RKO (cell line): ENCODE measurements at places on chromosomes 1 and 21.
A peak's percentile ranks its signal among the peaks of the same experiment; 100 is the strongest.

DNA sequence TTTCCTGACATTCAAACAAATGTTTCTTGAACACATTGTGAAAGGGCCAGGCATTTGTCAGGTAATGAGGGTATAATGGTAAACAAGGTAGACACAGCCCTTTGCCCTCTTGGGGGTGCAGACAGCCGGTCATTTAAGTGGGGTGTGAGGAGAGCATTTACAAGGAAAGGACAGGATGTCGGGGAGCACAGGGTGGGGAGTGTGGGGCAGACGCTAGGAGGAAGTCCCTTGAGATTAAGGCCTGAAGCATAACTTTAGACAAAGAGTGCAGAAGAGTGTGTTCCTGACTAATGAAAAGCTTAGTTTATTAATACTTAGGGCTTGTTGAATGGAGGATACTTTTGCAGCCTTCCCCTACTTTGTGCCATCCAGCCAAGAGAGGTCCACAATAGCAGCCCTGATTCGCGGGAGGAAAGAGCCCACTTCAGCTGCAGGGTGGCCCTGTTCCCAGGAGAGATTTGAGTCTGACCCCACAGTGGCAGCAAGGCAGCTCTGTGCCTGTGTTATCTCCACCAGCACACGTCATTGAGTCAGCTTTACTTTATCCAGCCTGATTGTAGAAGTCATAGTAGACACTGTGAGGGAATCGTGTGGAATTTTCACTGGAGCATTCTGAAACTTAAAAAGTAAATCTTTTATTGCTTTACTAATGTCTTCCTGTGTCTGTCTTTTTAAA, 35.1 kb downstream of the MPZL1 start:
- DNase-seq = no peak

DNA sequence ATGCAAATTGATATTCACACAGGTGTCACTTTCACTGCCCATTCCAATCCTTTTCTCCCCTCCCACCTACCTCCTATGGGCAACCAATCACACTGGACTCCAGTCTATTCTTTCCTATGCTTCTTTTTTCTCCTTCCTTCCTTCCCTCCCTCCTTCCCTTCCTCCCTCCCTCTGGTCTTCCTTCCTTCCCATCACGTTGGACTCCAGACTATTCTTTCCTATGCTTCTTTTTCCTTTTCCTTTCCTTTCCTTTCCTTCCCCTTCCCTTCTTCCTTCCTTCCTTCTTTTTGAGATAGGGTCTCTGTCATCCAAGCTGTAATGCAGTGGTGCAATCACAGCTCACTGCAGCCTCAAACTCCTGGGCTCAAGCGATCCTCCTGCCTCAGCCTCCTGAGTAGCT, 64.6 kb downstream of the GNG4 start:
- no peak for DNase-seq

- DNase-seq = no peak
These were observed 152.6 kb downstream of the ETS2 start for GRCh38 chr21:38958323-38958705.

DNA sequence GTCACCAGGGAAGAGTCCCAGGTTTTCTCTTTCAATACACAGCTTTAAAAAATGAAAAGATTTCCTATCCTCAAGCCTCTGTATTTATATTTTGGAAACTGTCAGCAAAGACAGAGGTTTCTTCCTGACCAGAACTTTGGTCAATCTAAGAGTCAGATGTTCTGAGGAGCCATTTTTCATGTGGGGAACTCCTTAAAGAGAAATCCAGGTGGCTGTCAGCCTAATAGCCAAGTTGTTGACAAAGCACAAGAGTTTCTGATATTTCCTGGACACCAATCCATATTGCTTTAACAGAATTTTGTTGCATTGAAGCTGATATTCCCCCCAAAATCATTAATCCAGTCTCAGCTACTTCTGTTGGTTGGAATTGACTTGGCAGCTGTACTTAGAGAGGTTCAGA, 318.6 kb upstream of the NFIA start:
- DNase-seq = no peak

DNA sequence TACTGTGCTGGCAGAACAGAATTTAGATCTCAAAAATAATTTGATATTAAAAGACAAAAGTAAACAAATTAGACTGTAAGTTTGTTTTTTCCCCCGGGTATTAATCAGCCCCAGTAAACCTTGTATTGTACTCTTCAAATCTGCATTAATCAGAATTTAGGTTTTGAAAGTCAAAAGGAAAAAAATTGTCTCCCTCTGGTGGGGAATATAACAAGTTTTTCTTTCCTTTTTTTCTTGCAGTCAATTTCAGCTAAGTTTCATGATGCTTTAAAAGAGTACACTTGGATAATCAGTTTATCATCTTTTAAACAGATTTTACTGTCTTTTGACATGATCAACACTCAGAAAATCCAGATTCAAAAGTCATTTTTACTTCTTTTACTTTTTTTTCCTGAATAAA, 134.5 kb upstream of the PKN2 start:
- peak; percentile 19 for DNase-seq

DNA sequence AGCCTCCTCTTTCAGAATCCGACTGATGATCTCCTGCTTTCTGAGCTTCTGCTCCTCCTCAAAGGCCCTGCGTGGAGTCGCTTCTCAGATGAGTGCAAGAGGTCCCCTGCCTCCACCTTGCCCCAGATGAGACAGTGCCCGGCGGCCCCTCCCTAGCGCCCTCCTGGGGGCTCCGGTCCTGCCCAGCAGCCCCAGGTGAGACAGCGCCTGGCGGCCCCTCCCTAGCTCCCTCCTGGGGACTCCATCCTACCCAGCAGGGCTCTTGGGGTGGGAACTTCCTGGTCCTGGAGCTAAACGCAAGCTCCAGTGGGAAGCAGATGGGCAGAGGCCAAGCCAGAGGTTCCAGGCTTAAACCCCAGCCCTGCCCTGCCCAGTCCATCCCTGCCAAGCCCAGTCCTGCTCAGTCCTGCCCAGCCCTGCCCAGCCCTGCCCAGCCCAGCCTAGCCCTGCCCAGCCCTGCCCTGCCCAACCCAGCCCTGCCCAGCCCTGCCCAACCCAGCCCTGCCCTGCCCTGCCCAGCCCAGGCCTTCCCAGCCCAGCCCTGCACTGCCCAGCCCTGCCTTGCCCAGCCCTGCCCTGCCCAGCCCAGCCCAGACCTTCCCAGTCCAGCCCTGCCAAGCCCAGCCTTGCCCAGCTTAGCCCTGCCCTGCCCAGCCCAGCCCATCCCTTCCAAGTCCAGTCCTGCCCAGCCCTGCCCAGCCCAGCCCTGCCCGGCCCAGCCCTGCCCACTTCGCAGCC, 34.6 kb downstream of the CFAP74 start:
- DNase-seq = no peak

- DNase-seq = no peak
These were observed 4.8 kb downstream of the DIPK1A start for GRCh38 chr1:92956254-92957029.

DNA sequence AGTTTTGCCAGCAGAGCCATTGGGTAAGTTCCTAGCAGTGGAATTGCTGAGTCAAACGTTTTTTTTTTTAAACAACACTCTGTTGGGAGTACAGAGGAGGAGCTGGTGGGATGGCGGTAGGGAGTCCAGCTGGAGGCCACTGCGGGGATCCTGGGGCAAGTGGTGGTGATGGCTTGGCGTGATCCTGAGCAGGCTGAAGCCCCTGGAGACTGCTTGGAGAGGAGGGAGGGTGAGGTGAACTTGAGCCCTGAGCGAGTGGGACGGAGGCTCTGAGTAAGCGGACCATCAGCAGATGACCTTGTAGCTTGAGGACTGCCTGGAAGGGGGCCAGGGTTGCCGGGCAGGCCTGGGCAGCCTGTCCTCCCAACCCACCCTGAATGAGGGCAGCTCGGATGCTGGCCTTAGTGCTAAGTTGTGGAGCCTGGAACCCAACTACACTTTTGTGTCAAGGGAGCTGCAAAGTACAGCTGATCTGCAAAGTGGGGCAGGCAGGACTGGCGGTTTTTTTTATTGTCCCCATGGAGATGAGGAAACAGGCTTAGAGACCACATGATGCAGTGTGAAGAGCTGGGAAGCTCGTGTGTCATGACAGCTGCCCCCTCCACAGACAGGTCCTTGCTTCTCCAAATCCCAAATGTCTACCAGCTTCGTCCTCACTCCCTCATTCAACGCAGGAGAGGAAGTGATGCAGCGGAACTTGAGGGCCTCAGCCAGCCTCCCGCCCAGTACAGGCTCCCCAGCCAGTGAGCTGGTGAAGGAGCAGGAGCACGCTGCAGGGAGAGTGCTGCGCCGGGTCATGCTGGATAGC, 20.2 kb downstream of the MRPL37 start:
- no peak for DNase-seq

DNA sequence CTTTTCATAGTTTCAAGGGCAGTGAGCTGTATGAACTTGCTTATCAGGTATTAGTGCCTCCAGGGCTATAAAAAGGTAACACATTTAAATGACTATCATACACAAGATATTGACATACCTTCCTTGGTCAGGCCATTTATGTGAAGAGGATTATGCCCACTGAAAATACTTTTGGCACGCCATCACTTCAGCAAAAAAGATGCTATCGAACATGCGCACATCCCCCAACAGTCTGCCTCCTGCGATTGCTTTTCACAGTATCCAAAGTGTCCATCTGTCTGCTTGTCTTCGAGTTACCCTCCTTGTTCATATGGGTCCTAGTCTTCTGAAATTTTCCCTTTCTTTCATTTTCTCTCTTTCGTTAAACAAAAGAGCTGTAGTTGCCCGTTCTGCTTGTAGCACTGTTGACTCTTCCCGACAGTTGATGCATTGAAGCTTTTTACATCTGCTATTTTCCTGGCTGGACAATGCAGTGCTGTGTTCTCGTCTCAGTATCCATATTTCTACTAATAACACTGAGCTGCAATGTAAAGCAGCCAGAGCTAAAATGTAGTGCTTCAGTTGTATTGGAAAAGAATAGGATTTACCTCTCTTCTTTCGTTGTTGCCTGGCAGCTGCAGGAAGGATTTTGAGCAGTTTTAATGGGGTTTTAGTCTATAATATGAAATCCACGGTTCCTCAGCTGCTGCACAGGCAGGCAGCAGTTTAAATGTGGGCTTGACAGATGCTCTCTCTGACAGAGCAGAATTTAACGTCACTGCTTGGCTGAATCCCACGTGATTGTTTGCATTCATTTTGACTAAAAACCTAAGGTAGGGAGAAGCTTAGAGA, at the start of gene B3GALT2:
Gene B3GALT2 (minus strand): TSS at position 713 of the 831 bp plus-strand sequence. CDS start 5,051 bp downstream, outside the sequence.
- DNase-seq = no peak

DNA sequence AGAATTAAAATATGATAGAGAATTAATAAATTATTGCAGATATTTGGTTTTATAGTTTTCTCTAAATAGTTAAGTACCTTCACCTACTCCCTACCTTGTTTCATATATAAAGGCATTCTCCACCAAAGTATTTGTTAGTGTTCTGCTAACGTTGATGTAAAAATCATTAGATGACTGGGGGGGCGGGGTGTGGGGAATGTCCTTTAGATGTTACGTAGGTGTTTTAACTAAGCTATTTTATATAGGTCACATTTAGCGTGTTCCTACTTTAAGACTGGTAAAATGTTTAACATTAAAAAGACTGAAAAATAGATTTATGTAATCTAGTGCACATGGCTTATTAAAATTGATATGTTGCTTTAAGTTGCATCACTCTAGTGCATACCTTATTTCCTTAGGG, 48.6 kb downstream of the PTPRC start:
- DNase-seq = no peak

- DNase-seq = no peak
These were observed 70.7 kb upstream of the CXADR start for GRCh38 chr21:17442165-17442564.

GRCh38 chr1:87224201-87224600, 104.5 kb upstream of the LMO4 start:
- peak; percentile 97 for DNase-seq

- DNase-seq = no peak
These were observed 410.4 kb downstream of the DUSP10 start for GRCh38 chr1:221331273-221332183.

DNA sequence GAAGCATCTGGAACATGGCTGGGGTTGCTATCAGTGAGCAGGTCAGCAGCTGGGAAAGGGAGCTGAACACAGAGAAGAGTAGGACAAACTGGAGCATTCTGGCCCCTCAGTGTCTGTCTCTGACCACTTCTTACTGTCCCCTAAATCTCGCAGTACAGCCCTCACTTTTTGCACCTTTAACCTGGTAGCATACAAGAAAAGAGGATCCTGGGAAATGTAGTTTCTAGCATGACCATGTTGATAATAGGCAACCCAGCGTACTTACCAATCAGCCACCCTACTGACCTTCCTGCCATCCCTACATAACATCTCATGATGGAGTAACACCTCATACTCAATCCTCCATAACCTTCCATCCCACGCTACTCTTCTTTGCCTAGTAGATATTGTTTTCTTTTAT, 99.1 kb upstream of the RAVER2 start:
- DNase-seq = no peak

- peak; percentile 98 for DNase-seq
These were observed 22.6 kb upstream of the UAP1 start for GRCh38 chr1:162538815-162539431.

GRCh38 chr21:42553435-42553834, 39.8 kb downstream of the SLC37A1 start:
- DNase-seq = no peak

DNA sequence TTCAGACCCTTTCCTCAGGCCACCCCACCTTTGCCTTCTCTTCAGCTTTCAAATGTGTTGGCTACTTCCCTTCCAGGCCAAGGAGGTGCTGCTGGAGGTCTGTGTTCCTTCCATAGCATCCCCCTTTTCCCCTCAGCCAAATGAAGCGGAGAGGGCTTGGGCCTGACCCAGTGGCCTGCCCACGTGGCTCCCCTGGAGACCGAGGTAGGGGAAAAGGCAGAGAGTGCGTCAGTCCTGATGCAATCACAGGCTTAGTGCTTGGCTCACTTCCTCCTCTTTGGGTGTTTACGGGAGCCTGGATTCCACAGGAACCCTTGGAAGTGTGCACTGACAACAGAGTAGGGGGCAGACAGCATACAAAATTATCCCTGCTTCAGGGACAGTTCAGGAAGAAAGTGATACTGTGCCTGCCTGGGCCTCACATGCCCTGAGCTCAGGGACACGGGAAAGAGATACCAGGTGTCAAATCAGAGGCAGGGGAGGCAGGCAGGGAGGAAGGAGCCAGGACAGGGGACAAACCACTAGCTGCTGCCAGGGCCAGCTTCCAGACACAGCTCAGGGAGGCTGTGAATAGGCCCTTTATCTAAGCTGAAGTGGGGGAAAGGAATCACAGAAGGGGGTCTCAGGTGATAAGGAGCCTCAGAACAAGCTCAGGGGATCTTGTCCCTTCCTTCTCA, 16.6 kb upstream of the PTP4A2 start:
- peak; percentile 36 for DNase-seq

DNA sequence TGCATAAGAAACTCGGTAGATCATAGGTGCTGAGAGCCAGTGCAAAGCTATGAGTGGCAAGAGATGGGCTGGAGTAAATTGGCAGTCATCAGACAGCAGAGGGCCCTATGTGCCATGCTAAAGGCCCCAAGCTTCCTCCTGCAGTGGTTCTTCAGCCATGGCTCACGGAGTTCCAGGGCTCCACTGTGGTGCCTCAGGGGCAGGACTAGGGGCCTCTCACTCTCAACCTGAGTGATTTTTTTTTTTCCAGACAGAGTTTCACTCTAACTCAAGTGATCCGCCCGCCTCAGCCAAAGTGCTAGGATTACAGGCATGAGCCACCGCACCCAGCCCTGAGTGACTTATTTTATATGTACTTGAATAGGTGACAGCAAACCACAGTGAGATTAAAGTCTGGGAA, 10.4 kb upstream of the GJA8 start:
- DNase-seq = no peak

GRCh38 chr1:20150969-20151368, 11.8 kb downstream of the PLA2G2F start:
- DNase-seq = no peak

GRCh38 chr1:39922251-39922688, 20.6 kb upstream of the MYCL start:
- DNase-seq = no peak

- DNase-seq = no peak
These were observed 46.5 kb downstream of the NENF start for GRCh38 chr1:212479188-212479587.

GRCh38 chr1:153262462-153263157, 3.1 kb downstream of the LORICRIN start:
- DNase-seq = no peak
